T-helper 22 cell (primary cell): ENCODE measurements at places on chromosomes 7 and 10.

DNA sequence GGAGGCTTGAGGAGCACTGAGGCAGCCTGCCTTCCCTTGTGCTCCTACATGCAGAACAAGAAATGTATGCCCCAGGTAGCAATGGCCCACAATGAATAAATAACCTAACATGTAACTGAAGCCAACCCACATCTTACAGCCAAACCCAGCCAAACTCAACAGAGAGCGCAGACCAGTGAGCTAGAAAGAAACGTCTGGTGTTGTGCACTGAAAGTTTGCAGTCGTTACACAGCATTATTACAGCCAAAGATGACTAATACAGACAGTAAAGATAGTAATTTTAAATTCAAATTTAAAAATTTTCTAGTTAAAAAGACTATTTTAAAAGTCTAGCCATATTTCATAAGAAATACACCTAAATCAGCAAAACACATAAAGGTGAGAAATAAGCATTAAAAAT lies 11.2 kb downstream of the USP6NL start:
- no peak for DNase-seq

DNA sequence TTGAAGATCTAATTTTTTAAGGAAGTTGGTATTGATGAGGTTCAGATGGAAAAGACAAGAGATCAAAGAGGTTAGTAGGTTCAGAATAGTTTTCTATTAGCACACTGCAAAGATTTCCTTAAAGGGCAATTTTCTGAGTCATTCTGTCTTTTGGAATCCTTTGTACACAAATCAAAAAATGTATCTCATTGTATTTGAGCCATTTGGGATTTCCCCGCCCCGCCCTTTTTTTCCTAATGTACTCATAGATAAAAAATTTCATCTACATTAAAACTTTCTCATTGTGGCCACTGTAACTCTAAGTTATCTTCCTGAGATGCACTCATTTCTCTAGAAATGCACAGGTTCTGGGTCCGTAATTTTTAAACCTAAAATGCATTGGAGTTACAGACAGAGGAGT lies 12.1 kb downstream of the GIMAP6 start:
- no peak for DNase-seq

DNA sequence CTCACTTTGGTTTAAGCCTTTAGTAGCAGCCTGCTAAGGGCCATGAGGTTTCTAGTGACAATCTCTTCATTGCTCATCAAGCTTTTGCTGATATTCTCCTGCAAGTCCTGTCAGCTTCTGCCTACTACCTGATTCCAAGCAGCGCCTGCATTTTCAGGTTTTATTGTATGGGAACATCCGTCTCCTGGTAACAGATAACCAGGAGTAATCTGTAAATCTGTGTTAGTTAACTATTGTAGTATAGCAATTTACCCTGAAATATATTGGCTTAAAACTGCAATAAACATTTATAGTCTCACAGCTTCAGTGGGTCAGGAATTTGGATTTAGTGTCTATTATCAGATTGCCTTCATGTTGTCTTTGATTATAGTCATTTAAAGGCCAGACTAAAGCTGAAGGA lies 94.0 kb downstream of the MLLT10 start:
- no peak for DNase-seq

DNA sequence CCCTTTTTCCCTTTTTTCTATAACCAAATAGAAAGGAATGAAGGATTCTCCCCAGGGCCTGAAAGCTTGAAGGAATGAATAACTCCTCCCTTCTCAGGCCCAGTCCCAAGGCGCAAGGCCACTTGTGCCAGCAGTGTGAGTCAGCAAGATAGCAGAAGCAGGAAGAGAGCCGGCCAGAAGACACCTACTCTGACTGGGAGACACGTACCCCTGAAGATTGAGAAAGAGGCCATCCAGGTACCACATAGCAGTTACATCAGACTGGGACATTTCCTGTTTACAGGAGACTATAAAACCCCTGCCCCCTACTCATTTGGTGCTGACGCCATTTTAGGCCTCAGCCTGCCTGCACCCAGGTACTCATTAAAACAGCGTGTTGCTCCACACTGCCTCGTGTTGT lies 65.5 kb downstream of the LRRC17 start:
- DNase-seq: no peak

DNA sequence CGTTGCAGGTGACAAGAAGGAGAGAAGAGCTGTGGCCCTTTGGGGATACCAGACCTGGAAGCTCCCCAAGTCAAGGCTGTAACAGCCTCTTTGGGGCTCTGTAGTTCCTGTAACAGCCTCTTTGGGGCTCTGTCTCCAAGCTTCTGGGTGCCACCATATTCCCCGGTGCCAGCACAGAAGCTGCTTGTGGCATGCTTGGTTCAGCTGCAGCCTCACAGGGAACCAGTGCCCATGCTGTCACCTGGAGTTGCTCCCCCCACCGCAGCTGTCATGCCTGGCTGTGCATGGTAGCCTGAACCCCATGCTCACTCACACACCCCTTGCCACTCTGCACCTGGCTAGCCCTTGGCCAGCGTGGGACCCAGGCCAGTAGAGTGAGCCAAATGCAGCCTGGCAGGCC lies 109.1 kb downstream of the ELAPOR2 start:
- DNase-seq: no peak

GRCh38 chr7:30175180-30175579 lies 40.4 kb downstream of the MTURN start:
- no peak for DNase-seq

DNA sequence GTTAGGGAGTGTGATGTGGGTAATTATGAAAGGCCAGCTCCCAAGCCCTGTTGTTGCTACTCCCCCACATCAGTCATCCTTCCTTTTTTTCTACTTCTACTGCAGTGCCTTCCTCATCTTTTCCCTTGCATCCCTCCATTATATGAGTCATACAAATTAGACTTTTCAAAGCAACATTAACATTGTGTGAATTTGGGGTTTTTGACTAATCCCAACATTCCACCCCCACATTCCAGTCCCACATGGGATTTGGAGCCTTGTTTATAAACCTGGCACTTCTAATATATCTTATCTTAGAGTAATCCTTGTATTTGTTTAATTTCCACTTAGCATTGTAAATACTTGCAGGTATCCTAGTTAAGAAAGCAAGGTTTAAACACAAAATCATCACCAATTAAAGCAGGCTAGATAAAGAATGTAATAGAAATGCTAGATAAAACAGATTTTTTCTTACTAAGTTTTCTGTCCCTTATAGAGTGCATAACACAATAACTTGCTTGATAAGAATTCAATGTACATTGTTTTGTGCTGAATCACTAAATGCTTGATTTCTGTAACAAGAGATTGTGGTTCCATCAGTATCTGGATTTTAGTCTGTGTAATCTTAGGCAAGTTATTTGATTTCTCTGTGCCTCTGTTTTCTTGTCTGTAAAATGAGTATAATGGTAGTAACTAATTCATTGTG lies 165.8 kb downstream of the CFTR start:
- no peak for DNase-seq

DNA sequence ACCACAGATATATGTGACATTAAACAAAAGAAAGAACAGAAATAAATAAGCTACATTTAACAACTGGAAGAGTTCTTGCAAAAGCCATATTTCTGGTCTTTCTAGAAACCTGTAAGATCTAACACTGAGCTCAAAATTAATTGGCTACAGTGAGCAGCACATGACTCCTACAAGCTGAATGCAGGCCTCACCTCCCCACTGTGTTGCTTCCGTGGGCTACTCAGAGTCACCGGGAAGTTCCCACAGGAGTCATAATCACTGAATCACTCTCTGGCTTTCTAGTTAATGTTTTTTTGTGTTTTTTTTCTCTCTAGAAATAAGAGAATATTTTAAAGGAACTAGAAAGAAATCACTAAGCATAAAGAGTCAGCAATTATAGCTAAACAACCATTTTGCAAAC lies 10.2 kb upstream of the MRPS24 start:
- DNase-seq: no peak

GRCh38 chr7:131629217-131629882 lies 72.9 kb upstream of the PODXL start:
- DNase-seq: no peak

- DNase-seq: no peak
Measured at GRCh38 chr10:109784236-109784635, 139.1 kb downstream of the XPNPEP1 start.

DNA sequence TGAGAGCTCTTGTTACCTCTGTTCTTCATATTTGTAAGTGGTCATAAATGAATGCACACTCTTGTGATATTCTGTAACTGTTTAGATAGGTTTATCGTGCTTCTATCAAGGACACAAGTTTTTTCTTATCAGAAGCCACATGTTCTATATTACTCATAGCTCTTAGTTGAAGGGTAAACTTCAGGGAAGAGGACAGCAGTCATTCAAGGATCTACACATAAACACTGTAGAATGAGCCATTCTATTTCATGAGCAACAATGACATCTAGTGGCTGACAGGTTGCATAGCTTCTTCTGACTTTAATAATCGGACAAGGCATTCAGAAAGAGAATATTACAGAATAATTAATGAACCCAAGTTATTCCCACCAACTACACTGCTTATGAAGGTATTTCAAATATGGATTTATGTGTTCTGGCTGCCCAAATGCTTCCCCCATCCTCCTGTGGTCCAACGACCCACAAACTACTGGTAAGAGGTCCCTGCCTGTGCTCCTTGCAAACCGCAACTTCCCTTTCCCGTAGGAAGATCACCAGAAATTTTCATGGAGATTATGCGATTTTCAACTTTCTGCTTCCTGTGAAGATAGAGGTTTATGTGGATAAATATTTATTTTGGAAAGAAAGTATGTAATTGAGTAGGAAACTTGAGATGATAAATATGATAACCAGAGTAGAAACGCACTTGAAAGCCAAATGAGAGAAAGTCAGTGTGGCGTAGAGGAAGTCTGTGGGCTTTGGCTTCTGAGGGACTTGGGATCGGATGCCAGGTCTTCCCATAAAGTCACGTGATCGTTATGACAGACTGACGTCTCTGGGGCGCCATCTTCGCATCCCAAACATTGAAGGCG lies 16.8 kb upstream of the ABCB5 start:
- DNase-seq: no peak
